ENCODE measurements at places on chromosomes 13 and 19.

- no peak for DNase-seq
These were observed 1.2 kb downstream of the NUDT15 start for GRCh38 chr13:48038761-48039160.

GRCh38 chr19:46610851-46611770 lies 10.0 kb downstream of the CALM3 start:
- DNase-seq = no peak

DNA sequence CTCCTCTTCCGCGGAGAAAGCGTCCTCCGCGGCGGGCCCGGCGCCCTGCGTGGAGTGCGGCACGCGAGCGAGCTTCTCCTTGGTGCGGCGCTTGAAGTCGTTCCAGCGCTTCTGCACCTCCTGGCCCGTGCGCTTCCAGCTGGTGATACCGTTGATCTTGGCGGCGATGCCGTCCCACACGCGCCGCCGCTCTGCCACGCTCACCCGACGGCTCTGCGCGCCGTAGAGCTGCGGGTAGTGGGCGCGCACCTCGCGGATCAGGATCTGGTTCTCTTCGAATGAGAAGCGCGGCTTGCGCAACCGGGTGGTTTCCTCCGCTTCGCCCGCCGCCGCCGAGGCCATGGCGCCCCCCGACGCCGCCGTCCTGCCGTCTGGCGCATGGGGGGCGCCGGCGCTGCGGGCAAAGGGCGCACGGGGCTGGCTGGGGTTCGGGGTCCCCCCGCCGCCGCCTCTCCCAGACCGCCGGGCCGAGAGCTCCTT lies 941 bp downstream of the MYPOP start:
- DNase-seq = no peak

DNA sequence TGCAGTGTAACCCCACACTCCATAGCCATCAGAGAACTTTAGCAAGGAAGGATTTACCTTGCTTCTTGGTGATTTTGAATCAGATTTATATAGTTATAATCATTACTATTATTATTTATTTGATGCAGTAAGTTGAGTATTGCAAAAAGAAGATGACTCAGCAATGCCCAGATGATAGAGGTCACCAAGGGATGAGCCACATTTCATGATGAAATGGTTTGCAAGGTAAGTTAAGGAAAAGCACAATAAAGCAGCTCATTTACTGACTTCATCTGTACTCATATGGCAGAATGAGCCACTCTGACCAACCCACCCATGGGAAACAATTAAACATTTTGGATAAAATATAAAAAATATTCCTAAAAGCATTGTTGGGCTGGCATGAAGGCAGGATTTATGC lies 59.1 kb downstream of the AKAP11 start:
- DNase-seq = no peak

- no peak for DNase-seq
These were observed 1.4 kb downstream of the FZR1 start for GRCh38 chr19:3507371-3508120.

- no peak for DNase-seq
These were observed 3.7 kb downstream of the MARCHF2 start for GRCh38 chr19:8416796-8417195.

GRCh38 chr19:11204943-11205349 lies 7.6 kb upstream of the KANK2 start:
- no peak for DNase-seq

All from activated T-helper 1 cell treated with Interleukin-2 at 50 U/mL for 16 hours (primary cell).